ENCODE measurements at places on chromosomes 7 and 10. TPM values are rescaled to one million over a fixed set of nuclear protein-coding genes. Genes with fewer than 3 reads are reported as not detected.

Gene AP4M1
- total RNA-seq = 23.8 TPM

Gene PLEKHS1
- total RNA-seq = 0.14 TPM

- H3K4me3 ChIP-seq = no peak overlapping the region
- H3K36me3 ChIP-seq = no peaks in the 10 kb centered on the region
- no peaks in the 10 kb centered on the region for H3K27me3 ChIP-seq
Measured at GRCh38 chr10:78660446-78661106, 408.2 kb upstream of the ZMIZ1 start.

DNA sequence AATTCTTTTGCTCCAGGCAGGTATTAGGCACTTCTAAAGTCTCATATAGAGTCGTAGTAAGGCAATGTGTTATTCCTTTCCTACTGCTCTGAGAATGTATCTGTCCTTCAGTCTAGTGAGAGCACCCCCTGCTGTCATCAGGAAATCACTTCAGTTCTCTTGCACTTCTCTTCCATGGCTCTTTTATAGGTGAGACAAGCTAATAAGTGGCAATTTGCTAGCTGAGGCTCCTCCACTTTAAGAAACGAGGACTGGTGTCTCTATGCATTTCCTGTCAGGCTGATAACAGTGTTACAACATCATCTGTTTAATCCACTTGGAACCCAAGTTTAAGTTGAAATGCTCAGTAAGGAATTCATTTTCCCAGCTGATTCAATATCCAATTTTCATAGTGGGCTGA lies 350.6 kb downstream of the TFEC start:
- no peak overlapping the region for H3K4me3 ChIP-seq
- no peak for DNase-seq
- H3K27me3 ChIP-seq = no peaks in the 10 kb centered on the region
- H3K4me1 ChIP-seq = no peaks in the 10 kb centered on the region
- no peaks in the 10 kb centered on the region for H3K36me3 ChIP-seq

DNA sequence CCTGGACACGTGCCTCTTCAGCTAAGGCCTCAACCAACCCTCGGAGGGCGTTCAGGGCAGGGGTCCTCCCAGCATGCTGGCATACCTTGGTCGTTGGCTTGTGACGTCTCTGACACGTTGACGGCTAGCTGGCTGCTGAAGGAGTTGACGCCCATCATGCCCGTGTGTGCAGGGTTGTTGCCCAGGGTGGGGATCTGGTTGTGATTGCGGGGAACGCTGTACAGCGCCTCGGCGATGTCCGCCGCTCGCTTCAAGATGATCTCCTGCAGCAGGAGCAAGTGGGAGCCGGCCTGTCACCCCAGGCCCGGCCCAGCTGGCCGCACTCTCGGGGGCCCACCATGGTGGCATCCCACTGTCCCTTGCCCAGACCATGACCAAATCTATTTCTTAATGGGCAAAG lies 122.0 kb downstream of the EBF3 start:
- no peak overlapping the region for H3K27ac ChIP-seq
- H3K27me3 ChIP-seq = no peaks in the 10 kb centered on the region
- no peaks in the 10 kb centered on the region for H3K4me1 ChIP-seq
- DNase-seq = no peak

- H3K27me3 ChIP-seq = no peaks in the 10 kb centered on the region
- H3K36me3 ChIP-seq = peaks cover 25% of the 10 kb centered on the region
- H3K4me3 ChIP-seq = no peak overlapping the region
- H3K4me1 ChIP-seq = peaks cover 17% of the 10 kb centered on the region
- no peak for DNase-seq
Measured at GRCh38 chr7:100156331-100157068, 2.0 kb downstream of the TRAPPC14 start.

Gene COL26A1
- not detected for total RNA-seq

GRCh38 chr10:48748573-48748972 lies 63.9 kb downstream of the WDFY4 start:
- H3K4me3 ChIP-seq = no peak overlapping the region
- H3K4me1 ChIP-seq = no peaks in the 10 kb centered on the region
- H3K36me3 ChIP-seq = no peaks in the 10 kb centered on the region
- no peaks in the 10 kb centered on the region for H3K27me3 ChIP-seq
- no peak for DNase-seq

DNA sequence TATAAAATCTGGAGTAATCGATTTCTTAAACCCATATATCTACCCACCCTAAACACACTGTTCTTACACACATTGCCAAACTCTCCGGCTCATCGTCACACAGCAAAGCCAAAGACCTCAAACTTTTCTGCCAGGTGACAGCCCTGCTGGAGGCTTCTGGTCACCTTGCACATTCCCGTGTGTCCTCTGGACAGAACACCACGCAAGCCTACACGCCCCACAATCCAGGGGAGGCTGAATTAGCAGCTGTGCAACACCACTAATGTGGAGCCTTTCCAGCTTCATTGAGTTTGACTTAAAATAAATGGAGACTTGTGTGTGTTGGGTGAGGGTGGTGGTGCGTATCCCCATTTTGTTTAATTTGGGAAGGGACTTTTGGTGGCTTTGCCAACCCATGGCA lies 38.4 kb downstream of the KLF6 start:
- no peak for DNase-seq
- H3K27ac ChIP-seq = peak overlapping the region; percentile 85
- H3K36me3 ChIP-seq = no peaks in the 10 kb centered on the region
- no peaks in the 10 kb centered on the region for H3K27me3 ChIP-seq

Gene ZNF212
- total RNA-seq = 6.6 TPM

DNA sequence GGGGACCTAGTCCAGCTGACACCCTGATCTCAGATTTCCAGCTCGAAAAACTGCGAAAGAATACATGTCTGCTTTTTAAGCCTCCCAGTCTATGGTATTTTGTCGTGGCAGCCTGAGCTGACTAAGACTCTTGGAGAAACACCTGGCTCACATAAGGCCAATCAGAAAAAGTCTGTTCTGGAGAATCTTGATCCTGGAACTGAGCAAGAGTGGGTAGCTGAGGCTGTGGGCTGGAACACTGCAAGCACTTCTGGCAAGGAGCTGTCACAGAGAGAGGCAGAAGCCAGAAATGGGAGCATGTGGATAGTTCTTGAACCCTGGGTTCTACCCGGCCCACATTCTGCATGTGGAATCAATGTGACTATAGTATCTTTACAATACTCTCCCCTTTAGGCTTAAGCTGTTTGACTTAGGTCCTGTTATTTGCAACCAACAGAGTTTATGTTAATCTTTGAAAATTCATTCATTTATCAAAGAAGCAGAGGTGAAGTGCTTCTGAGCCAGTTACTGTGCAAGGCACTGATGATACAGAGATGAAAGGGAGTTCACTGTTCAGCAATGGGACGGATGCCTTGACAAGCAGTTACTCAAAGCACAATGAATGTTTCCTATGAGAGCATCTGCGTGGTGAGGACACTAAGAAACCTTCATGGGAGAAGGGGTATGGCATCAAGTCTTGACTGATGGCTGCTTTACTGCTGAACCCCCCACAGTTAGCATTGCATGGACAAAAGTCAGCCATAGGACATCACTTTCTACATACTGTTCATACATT lies 4.4 kb upstream of the C10orf90 start:
- no peaks in the 10 kb centered on the region for H3K27me3 ChIP-seq
- no peaks in the 10 kb centered on the region for H3K36me3 ChIP-seq
- H3K4me3 ChIP-seq = no peak overlapping the region
- DNase-seq = no peak
- H3K27ac ChIP-seq = no peak overlapping the region

GRCh38 chr10:92846344-92846743 lies 2.0 kb upstream of the EXOC6 start:
- H3K4me1 ChIP-seq = peaks cover 12% of the 10 kb centered on the region
- no peaks in the 10 kb centered on the region for H3K27me3 ChIP-seq
- no peaks in the 10 kb centered on the region for H3K36me3 ChIP-seq
- no peak overlapping the region for H3K27ac ChIP-seq

DNA sequence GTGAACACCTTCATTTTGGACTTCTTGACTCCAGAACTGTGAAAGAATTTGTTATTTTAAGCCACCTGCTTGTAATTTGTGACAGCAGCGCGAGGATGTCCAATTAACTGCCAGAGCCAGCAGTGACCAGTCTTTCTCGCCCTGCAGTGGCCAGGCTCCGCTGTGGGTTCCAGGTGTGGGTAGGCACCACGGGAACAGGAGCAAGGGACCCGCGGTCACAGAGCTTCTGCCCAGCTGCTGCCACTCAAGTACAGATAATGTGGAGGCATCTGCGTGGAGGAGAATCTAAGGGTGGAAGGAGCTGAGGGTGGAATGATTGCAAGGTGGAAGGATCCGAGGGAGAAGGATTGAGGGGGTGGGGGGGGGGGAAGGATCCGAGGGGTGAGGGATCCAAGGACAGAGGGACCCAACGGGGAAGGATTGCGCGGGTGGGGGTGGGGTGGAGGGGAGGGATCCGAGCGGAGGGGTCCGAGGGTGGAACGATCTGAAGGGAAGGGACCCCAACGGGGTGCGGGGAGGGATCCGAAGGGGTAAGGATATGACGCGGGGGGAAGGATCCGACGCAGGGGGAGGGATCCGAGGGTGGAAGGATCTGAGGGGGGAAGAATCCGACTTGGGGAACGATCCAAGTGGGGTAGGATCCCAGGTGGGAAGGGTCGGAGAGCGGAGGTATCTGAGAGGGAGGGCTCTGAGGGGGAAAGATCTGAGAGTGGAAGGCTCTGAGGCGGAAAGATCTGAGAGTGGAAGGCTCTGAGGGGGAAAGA lies 3.6 kb downstream of the CALY start:
- H3K36me3 ChIP-seq = no peaks in the 10 kb centered on the region
- H3K4me3 ChIP-seq = no peak overlapping the region
- peaks cover 30% of the 10 kb centered on the region for H3K4me1 ChIP-seq

DNA sequence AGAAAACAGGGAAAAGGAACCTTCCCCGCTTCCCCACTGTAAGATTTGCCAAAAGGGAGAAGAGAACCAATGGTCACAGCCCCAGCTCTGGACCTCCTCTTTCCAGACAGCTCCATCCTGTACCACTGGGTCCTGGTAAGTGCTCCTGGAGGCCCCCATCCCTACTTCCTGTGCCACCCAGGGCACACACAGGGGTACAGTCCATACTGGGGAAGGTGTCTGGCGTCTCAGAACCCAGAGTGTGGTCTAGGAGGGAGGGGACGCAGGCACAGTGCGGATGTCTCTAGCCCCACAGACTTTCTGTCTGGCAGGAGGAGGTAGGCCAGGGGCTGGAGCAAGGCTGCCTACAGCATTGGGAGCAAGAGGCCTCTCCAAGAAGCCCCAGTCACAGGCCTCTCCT lies 213.3 kb upstream of the IGFBP3 start:
- H3K4me1 ChIP-seq = no peaks in the 10 kb centered on the region
- H3K27ac ChIP-seq = no peak overlapping the region
- no peak for DNase-seq
- H3K27me3 ChIP-seq = no peaks in the 10 kb centered on the region
- no peaks in the 10 kb centered on the region for H3K36me3 ChIP-seq
- H3K4me3 ChIP-seq = no peak overlapping the region

DNA sequence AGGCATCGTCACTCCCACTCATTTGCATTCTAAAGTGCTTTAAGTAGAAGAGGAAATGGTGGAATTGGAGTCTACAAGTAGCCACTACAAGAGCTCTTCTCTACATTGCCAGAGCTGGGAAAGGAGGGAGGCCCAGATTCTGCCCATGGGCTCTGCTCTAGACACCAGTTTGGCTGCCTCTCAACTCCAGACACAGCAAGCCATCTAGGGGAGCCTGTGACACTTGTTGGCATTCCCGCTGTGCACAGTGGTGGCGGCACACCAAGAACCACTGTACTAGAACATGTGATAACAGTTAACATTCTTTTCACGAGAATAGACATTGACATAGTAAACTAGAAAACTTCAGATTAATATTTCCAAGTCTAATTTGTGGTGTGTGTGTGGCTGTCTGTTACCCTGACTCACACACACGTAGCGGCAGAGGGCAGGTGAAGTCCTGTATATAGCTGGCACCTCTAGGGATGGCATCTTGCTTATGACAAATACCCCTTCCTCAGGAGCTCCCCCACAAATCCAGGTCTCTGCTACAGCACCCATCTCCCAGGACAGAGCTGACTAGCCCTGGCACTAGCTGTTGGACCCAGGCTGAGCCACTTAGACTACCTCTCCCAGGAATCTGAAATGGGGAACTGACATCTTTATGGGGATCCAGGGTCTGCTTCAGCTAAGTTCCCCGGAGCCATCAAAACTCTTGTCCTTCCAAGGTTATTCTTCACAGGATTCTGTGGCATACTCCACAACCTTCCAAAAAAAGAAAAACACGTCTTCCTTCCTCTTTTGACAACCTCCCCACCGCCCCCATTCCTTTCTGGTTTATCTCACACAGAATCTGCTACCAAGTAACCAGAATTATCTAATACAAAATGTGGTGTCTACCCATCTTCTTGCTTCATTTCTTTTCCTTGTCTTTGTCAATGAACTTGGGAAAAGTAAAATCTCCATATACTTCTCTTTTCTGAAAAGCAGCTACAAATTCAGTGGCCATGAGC lies 54.7 kb upstream of the MRLN start:
- DNase-seq = peak; percentile 45
- H3K4me1 ChIP-seq = peaks cover 16% of the 10 kb centered on the region

Gene CCDC71L
- 57.9 TPM for total RNA-seq

DNA sequence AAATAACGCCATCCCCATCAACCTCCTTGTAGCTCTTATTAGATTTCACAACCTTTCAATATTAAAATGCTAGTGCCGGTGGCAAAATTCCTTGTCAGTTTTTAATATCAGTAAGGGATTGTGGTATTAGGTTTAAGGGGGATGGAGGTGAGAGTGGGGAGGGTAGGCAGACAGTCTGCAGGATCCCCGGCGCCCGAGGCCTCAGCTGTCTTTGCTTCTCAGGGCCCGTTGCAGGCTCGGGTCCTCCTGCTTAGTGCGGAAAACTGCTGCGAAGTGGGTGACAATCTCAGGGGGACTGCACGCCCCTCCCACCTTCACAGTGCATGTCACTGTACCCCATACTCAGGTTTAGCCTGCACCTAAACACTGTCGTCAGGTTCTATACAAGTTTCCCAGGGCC lies 274.3 kb upstream of the PODXL start:
- H3K4me3 ChIP-seq = no peak overlapping the region
- H3K4me1 ChIP-seq = no peaks in the 10 kb centered on the region
- no peak overlapping the region for H3K27ac ChIP-seq
- no peaks in the 10 kb centered on the region for H3K27me3 ChIP-seq
- no peak for DNase-seq

DNA sequence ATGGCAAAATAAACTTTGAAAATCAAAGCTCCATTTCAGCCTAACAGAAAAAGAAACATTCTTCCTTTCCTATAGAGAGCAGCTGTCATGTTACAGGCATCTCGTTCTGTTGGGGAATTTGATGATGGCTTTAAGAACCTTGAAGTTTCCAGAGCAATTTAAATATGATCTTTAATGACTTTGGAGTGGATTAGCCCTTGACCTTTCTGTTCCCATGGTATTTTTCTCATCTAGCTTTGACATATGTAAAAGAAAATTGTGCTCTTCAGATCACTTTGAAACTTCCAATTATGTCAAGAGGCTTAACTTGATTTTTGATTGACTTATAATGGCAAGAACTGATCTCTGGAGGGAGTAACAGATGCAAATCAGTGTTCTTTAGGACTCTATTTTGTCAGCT lies 157.6 kb upstream of the SEMA3E start:
- H3K4me1 ChIP-seq = no peaks in the 10 kb centered on the region
- DNase-seq = no peak
- H3K4me3 ChIP-seq = no peak overlapping the region
- no peaks in the 10 kb centered on the region for H3K27me3 ChIP-seq

Gene DGKB
- total RNA-seq = not detected
